ENCODE measurements at places on chromosomes 6 and 20.

DNA sequence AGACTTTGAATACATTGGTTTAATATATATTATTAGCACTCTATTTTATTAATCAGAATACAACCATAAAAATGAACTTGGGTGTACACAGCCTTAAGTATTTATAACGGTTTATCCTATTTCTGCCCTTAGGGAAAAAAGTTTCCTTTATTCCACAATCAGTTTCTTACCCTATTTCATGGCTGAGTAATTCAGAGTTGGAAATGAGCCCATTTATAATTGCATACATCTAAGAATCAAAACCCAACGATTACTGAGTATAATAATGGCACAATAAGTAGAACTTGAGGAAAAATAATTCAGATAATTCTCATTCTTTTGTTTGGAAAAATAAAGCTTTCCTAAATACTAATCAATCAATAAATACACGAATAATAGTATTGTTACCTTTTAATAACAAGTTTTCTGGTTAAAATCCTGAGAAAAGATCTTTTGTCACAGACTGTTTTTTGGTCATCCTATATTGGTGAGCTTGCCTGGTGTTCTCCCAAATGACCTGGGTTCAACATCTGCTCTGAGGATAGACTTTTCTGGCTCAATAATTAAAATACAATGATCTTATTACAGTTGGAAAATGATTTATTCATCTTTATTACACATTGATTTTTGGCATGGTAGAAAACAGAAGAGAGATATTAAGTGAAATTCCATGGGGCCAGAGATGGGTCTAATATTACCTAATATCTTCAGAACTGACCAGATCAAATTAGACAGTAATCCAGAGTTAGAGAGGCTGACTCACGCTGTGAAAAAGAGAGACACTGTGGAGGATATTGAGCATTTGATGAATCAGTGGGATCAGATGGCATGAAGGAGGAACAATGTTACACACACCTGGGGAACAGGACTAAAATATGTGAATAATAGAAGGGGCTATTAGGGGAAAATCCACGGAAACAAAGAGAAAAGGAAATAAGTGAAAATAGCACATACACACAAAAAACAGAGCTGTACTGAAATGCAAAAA, 162.1 kb upstream of the TBX18 start:
- DNase-seq, result no peak

DNA sequence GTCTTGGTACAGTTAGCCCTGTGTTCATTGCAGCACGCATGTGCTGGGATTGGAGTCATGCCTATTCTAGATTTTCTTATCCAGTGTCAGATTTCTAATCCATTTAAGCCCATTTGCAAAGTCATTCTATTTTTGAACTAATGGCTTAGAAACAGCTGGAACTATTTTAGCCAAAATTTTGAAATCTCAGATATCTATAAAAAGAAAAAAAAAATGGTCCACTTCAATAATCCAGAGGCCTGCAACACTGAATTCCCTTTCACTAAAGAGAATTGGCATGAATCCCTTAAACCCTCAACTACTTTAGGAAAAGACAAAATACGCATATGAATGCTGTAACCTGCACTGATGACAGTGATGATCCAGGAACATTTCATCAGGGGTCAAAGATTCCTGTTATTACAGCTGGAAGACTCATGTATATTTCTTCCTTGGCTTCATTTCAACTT, 1.5 kb downstream of the COL21A1 start:
- no peak for DNase-seq

DNA sequence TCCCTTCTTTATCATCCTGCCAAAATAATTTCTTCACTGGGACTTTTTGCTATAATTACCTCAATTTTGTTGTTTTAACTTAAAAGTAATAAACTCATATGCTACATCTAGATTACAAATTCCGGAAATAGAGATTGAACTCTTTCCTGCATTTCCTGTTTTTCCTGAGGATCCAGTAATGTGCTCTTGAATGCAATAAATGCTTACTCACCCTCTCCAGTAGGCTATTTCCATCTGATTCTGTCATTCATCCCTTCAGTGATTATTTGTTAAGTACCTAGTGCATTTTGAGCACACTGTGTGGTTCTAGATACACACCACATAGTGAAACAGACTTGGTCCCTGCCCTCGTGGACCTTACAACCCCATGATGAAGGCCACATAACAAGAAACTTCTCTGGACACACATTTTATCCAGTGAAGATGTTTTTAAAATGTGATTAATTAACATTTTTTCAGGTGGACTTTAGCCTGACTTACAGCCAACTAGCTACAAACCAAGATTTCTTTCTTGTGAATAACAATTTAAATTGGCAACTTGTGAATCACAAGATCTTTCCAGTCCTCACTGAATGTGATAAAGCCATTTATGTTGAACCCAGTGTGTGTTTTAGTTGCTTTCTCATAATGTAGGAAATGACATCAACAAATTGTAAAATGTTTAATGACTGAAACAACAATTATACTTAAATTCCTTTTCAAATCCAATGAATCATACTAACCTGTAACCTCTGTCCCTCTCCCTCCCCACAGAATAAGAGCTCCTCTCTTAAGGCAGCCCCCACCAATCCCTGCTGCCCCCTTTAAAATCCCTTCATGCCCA, 272.3 kb downstream of the KHDC1L start:
- no peak for DNase-seq

GRCh38 chr6:168615837-168616236, 174.9 kb downstream of the SMOC2 start:
- DNase-seq, result peak; percentile 66

DNA sequence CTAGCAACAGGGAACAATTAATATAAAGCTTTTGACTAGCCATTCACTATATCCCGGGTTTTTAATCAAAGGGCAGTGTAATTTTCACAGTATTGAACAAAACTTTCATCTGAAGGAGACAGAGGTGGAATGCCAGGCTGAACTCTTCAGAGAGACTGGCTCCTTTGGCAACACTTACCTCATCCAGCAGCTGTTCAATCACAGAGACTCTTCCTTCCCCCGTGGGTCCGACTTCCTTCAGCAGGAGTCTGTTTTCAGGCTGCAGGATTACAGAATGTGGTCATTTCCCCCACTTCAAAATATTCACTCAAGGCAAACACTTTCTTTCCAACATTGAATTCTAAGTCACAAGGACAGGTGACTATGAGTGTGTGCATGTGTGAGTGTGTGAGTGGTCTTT, 76.6 kb downstream of the DZANK1 start:
- no peak for DNase-seq

GRCh38 chr6:5537132-5537531, 275.8 kb downstream of the FARS2 start:
- DNase-seq, result no peak

GRCh38 chr6:138539876-138540275, 40.6 kb upstream of the NHSL1 start:
- DNase-seq, result no peak
